Posterior vena cava (tissue), 2 donors: ENCODE measurements at places on chromosomes 11 and 22. TPM values are rescaled to one million over a fixed set of nuclear protein-coding genes. Genes with fewer than 3 reads are reported as not detected.

DNA sequence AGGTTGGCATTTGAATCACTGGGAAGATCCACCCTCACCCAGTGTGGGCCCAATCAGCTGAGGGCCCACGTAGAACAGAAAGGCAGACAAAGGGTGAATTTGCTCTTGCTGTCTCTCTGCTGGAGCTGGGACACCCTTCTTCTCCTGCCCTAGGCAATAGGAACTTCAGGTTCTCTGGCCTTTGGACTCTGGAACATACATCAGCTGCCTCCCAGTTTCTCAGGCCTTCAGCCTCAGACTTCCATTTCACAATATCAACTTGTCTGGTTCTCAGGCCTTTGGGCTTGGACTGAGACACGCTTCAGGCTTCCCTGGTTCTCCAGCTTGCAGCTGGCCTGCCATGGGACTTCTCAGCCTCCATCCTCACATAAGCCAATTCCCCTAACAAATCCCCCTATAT lies 14.7 kb upstream of the ASRGL1 start:
- DNase-seq, result no peak

The OR5B12 gene
- not detected for total RNA-seq

The APOA5 gene
- not detected for total RNA-seq

The TMEM45B gene
- not detected for total RNA-seq

The GVQW3 gene
- 1.9 TPM for total RNA-seq
